HT1080 (cell line): ENCODE measurements at places on chromosomes 1 and 21. TPM values are rescaled to one million over a fixed set of nuclear protein-coding genes. Genes with fewer than 3 reads are reported as not detected.

Gene TRIM45
- 2.0 and 3.7 TPM in 2 replicates for total RNA-seq

DNA sequence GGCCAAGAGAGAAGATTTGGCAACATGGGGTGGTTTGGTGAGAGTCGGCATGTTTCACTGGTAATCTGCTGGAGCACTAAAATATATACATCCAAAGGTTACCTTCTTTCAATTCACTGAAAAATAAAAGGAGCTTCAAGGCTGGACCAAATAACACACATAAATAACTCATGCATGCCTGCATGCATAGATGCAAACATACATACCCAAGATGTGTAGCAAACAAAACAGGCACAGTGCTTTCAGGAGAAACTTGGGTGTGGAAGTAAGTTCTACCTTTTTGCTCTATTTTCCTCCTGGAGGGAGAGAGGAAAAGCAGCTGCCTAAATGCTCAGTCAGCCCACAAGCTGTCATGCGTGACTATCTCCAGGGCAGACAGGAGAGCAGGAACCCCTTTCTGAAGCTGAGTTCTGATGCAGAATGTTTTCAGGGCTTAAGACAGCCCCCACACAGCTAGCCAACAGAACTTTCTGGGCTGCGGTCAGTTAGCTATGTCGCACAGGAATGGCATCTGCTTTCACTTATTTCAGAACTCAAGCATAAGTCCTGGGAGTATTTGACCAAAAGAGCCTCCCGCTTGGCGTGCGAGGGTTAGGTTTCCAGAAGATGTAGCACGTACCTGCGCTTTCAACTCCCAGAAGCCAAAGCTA is 166.2 kb downstream of the TOMM20 start:
- peak; percentile 95 for DNase-seq

Gene RGS18
- not detected in 2 replicates for total RNA-seq

Gene HCRTR1
- not detected in 2 replicates for total RNA-seq

DNA sequence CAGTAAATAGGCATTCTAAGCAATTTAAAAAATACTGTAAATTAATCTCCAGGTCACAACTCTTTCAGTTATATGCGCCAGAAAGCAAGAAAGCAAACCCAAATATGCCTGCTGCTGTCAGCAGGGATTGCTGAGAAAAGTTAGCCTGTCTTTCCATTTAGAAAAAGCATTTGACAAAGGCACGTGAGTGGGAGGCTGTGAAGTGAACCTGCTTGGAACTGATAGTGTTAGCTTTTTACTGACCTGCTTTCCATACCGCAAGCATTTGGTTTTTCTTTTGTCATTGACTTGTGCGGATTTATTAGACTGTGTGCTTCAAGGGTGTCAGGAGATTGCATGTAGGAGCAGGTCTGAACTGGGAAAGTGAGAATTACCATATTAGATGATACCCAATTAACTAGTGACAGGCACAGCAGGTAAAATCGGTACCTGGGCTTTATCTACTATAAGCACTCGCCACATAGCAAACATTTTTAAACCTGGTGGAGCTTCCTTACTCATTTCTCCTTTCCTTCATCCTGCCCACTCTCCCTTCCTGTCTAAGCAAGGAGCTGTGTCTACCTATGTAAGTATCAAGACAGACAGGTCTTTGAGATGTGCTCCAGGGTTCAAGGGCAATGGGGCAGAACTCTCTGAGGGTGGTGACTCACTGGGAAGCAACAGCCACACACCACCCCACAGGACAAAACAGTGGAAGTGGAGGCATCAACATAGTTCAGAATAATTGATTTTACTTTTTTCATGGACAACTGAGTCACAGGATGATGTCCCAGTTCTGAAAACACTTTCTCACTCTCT is 323.9 kb downstream of the DISC1 start:
- peak; percentile 8 for DNase-seq

Gene HRNR
- total RNA-seq, result not detected in 2 replicates

DNA sequence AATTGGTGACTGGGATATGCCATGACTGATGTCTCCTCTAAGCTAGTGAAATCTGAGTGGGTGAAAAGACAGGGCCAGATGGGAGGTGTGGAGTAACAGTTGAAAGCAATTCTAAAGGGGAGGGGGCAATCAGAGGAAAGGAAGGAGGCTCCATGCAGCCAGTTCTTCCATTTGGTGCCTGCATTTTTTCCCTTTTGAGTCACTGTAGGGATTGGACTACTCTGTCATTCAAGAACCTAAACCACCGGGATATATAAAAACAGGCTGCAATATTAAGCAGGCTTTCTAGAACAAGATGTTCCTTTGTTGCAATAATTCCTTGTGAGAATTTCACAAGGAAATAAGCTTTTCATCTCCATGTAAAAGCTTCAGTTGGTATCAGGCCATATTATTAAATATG is 18.3 kb downstream of the CLIC6 start:
- DNase-seq, result no peak

GRCh38 chr1:40915581-40915980 is 53.4 kb upstream of the CITED4 start:
- DNase-seq, result no peak

- DNase-seq, result peak; percentile 1
These were observed 940 bp downstream of the SRRM1 start for GRCh38 chr1:24644100-24644384.

Gene PRAMEF12
- not detected in 2 replicates for total RNA-seq

- no peak for DNase-seq
These were observed 55.4 kb upstream of the GREM2 start for GRCh38 chr1:240667351-240667750.

DNA sequence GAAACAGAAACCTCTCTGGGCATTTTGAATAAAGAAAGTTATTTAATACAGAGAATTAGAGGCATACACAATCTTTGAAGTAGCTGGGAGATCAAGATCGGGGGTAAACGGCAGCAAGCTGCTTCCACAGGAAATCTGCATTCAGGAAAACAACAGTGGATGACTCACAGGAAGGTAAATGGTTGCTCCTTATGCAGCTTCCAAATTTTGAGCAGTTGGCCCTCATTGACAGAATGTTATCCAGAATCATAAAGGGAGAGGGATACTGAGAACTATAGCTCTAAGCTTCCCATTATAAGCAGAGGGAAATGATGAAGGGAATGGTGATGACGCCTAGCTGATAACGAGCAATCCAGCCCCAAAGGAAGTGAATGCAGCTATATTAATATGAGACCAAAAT is 28.6 kb downstream of the ZMYND12 start:
- DNase-seq, result peak; percentile 13

DNA sequence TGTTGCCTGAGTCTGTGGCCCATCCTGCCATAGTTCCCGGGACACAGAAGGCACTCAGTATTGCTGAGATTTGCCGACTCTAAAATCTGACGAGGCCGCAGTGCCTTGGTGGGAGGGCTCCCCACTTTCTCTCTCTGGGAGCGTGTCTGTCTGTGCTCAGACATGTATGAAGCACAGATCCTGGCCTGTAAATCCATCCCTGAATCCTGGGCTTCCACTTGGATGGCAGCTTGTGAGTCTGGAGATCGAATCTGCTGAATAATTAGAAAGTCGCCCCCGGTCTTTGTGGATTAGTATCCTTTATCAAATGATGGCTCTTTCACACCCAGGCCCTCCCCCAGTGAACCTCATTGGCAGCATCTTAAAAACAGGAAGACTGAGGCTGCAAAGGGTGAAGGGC is 10.4 kb downstream of the UBASH3A start:
- no peak for DNase-seq

Gene TMEM200B
- 0.07 and 0.56 TPM in 2 replicates for total RNA-seq

GRCh38 chr1:152036267-152037216 is at the start of gene S100A11:
Gene S100A11, minus strand, starts transcription at chr1:152037004. Its CDS starts 89 bp downstream, at chr1:152036915.
- peak; percentile 82 for DNase-seq

Gene TSPAN2
- 0.59 and 1.1 TPM in 2 replicates for total RNA-seq

GRCh38 chr1:96723936-96724335 is 2.4 kb downstream of the PTBP2 start:
- DNase-seq, result no peak

DNA sequence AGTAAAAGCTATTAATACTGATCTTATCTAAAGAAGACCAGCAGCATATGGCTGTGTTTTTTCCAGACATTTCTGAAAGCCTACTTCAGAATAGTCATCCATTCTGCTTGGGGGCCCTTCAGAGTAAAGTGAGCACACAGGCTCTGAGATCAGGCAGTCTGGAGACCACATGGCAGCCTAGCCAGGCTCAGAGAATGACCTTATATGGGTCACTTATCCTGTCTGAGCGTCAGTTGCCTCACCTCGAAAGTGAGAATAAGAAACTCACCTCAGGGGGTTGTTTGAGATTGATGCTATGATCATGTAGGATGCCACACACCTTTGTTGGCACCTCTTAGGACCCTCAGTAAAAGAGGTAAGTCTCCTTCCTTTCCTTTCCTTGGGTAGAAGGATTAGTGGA is 270.4 kb downstream of the GRIK1 start:
- DNase-seq, result no peak

- peak; percentile 69 for DNase-seq
These were observed 15.9 kb downstream of the RNU5D-1 start for GRCh38 chr1:44714944-44715571.
